Natural killer cell (primary cell): ENCODE measurements at places on chromosomes 16 and 17.

- peak; percentile 25 for DNase-seq
These were observed 773 bp downstream of the BLTP2 start for GRCh38 chr17:28643983-28644786.

DNA sequence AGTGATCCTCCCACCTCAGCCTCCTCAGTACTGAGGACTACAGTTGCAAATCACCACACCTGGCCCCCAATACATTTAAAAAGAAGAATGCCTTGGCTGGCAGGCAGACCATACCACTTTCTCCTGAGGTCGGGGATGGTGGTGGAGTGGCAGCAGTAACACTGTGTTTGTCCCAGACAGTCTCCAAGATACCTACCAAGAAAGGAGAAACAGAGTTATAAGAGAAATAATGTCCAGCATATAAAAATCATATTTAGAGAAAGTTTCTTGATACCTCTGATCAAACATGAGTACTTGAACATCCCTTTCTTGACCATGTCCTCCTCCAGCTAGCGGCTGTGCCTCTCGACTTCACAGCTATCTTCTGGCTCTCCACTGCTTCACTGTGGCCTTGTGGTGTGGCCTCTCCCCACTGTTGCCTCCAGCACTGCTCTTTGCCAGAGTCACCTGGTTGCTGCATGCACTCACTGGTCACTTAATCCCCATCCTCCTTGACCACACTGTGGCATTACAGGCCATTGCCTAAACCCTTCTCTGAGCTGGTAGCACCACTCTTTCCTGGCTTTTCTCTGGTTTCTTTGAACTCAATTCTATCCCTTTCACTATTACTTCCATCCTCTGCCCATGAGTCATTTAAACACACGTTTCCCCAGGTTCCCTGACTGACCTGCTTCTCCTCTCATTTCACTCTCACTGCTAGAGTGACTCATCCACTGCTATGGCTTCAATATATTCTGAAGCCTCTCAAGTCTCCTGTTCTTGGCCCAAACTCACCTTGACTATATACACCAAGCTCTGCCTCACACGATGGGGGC is 45.2 kb downstream of the XPO6 start:
- DNase-seq: no peak

DNA sequence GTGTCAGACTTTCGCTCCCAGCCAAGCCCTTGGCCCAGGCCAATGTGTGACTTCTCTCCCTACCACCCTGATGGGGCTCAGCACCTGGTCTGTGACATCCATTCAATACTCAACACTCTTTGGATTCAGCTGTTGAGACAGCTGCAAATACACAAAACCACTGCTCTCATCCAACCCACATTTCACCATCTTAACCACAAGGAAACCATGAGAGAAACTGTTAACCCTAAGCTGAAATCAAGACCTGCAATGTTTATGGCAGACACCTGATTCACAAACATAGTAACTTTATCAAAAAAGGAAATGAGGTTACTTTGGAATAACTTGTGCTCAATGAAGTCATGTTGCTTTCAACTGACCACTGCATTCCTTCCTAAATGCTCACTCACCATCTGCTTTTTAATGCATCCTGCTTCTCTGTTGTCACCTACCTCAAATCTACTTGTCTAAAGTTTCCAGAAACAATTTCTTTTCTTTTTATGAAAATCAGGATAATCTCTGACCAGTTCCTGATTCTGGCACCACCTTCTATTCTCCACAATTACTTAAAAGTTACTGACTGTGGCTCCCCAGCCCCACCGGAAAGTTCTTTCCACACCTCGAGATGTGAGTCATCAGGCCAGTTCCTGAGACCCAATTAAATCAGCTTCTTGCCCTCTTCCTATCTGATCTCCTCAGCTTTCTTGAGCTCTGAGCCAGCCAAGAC is 88.2 kb downstream of the NOG start:
- peak; percentile 38 for DNase-seq

DNA sequence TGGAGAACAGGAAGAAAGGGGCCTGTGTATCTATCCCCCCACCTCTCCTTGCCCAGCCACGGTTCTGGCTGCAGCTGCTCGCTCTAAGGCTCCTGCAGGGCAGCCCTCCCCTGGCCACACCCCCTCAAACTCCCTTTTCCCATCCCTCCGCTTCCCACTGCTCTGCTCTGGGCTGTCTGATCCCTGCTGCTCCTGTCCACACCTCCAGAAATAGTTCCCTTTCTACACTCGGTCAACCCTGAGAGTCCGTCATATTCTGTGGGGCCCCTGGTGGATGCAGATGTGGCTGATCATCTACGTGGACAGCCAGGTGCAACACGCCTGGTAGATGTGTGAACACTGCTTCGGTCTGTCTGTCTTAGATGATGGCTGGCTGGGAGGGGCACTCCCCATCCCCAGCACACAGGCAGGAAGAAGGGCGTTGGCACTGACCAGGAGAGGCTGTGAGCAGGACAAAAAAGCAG is 19.3 kb upstream of the KRT19 start:
- DNase-seq: no peak

GRCh38 chr16:88456356-88457292 is 3.5 kb downstream of the ZFPM1 start:
- DNase-seq: peak; percentile 63

DNA sequence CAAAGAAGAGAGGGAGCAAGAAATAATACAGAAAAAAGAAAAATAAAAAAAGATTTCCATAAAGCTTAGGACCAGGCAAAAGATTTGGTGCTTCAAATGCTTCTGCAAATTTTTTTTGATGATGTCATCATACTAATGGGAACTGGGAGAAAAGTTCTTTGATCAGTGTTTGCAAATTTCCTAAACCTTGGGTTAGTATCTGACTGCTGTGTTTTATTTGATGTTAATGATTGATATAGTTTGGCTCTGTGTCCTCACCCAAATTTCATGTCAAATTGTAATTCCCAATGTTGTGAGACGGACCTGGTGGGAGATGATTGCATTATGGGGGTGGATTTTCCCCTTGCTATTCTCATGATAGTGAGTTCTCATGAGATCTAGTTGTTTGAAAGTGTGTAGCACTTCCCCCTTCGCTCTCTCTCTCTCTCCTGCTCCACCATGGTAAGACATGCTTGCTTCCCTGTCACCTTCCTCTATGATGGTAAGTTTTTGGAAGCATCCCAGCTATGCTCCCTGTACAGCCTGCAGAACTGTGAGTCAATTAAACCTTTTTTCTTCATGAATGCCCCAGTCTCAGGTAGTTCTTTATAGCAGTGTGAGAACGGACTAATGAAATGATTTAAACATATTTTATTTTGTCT is 72.6 kb downstream of the TMEM100 start:
- DNase-seq: no peak

DNA sequence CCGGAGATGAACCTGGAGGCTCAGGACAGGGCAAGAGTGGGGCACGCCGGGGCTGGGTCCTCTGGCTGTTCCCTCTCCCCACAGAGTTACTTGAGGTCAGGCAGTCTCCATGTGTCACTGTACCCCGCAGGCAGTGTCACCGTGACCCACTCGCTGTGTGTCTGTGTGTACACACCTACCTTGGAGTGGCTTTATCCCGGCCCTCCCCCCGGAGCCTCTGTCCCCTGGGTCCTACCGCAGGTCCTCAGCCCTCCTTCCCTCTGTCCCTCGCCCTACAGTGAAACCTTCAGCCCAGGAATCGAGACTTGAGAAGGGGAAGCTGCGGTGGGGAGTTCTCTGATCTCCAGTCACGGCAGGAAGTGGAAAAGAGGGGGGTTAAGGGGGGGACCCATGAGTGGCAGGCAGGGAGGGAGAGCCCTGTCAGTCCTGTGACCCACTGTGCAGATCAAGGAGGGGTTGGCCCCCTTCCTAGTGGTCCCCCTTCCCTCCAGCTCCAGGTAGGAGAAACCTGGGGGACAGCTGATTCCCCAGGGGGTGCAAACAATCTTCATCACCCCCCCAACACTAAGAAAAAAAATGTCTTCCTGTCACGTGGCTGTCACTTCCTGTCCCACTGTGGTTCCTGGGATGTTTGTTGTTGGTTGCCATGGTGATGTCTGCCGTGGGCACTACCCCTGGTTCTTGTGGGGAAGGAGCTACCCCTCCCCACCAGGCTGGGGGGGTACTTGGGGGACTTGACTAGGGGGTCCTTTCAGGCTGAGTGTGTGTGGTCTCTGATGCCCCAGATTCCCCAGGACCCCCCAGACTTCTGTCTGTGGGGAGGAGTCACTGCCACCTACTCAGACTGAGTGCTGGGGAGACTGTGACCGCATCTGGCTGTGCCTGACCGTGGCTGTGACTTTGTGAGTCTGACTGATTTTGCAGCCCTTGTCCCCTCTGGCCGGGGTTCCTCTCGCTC is 13.7 kb downstream of the RARA start:
- DNase-seq: peak; percentile 98

DNA sequence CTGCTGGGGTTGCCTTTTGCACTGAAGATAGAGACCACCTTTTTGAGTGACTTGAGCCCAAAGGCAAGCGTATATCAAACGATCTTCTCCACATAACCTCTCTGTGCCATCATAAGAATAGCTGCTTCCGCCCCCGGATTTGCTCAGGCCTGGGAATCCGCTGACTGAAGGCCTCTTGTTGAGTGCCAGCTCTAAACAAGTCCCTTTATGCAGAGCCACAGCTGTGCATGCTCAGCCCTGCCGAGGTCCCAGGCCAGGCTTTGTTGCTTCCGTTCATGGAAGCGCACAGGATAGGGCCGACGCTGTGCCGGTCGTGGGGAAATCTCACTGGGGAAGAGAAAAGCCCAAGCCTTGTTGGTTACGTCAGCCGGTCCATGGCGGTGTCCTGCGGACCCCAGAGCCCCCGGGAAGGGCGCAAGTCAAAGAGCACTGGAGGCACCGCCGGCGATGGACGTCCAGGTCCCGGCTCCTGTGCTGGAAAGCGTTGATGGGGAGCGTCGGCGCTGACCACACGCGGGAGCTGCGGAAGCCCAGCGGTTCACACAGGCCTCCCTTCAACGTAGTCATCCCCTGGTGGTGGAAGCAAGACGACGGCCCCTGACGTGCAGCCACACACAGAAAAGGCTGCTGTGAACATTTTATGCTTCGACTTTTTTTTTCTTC is 23.5 kb upstream of the RPL13 start:
- DNase-seq: no peak

- DNase-seq: no peak
These were observed 5.4 kb downstream of the RECQL5 start for GRCh38 chr17:75661531-75661930.

DNA sequence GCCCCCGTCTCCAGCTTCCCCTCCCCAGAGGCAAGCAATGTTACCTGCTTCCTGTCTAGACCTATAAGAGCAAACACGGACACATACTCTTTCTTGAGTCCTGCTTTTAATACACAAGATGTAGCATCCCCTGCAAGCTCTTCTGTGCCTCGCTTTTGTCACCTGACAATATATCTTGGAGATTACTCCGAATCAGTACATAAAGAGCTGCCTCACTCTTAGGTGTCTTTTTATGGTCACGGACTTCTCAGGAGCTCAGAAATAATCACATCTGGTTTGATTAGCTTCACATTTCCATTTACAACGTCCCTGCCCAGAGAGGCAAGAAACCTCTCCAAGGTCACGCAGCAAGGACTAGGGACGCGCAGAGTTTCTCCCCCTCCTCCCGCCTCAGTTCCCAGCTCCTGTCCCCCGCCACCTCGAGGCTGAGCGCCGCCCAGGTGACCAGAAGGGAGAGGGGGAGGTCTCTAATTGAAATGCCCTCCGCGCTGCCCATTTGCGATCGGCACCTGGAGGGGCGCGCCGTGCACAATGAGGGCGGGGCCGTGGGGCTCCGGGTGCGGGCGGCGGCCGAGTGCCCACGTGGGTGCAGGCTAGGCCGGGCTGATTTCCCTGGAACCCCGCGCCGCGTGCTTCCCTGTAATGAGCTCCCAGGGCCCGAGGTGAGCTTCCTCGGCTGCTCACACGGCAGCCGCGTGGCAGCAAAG is 13.8 kb upstream of the SEZ6 start:
- DNase-seq: no peak

GRCh38 chr16:51497541-51498211 is 346.6 kb upstream of the SALL1 start:
- DNase-seq: no peak

- no peak for DNase-seq
These were observed 225.2 kb downstream of the CHD9NB start for GRCh38 chr16:52827456-52827855.

DNA sequence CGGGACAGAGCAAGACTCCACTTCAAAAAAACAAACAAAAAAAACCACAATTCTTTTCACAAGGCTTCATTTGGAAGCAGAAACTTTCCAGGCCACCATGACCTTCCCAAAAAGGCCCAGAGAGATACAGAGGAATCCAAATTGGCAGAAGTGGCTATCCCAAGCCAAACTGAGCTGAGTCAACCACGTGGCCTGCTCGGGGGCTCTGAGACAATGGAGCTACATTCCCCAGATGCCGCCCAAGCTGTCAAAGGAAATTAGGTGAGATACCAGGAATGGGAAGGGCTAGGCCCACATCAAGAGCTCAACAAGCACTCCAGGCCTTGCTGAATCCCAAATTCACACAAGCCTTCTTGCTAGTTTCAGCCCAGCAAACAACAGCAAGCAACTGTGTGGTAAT is 5.7 kb upstream of the EXOSC6 start:
- DNase-seq: no peak

- DNase-seq: peak; percentile 49
These were observed 1.2 kb downstream of the NFATC3 start for GRCh38 chr16:68086336-68086841.

GRCh38 chr17:75266316-75267152 is 4.5 kb downstream of the MIF4GD start:
- DNase-seq: no peak

GRCh38 chr17:63247706-63248105 is 198.4 kb downstream of the CYB561 start:
- DNase-seq: no peak

DNA sequence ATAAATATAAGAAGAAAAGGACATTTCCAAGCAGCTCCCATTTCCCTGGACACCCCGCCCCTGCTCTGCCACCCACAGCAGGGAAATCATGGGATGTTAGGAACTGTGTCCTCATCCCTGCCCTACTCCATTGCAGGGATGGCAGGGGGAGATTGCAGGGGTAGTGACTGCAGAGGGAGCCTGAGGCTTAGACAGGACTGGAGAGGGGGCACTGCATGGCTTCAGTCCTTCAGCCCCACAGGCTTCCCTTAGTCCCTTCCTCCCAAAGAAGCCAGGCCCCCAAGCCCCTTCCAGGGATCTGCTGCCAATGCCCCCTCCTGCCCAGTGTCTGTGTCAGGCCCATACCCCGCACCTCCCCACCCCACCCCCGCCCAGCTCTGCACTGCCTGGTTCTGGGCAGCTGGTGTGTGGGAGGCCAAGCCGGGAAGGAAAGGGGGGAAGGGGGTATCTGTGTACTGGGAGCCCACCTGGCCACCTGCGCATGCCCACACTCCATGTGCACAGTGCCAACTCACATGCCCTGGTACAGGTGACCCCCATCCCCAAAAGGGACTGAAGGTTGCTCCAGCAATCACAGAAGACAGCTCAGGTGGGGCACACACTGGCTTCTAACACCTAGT is 3.3 kb downstream of the RUNDC3A start:
- DNase-seq: no peak

- no peak for DNase-seq
These were observed 11.3 kb downstream of the RFFL start for GRCh38 chr17:35052241-35052610.

- peak; percentile 72 for DNase-seq
These were observed 1.4 kb upstream of the CEMP1 start for GRCh38 chr16:2532494-2533141.

- DNase-seq: no peak
These were observed 374.3 kb upstream of the GOT2 start for GRCh38 chr16:59108374-59108773.

- DNase-seq: no peak
These were observed 17.5 kb downstream of the EPN2 start for GRCh38 chr17:19254651-19255050.
